BJ (cell line): ENCODE measurements at places on chromosomes 2 and 18.

GRCh38 chr18:13500227-13500865 is 226.0 kb downstream of the FAM210A start:
- DNase-seq: peak; percentile 39

DNA sequence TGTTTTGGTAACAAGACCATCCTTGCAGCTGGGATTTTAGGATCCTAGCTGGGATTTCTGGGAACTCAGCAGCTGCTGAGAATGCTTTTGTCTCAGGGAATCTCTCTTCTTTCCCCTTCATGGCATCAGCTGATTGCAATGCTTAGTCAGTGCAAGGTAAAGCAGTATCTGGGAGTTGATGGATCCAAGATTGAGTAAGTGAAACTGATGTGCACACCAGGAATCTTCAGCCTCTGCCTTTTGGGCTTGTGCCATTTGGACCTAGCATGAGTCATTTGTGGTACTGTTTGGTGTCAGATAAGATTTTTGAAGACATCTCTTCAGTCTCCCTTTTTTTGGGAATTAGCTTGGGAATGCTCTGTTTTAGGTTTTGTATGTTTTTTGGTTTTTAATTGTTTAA is 363.3 kb upstream of the TFPI start:
- DNase-seq: peak; percentile 3

GRCh38 chr2:17759805-17760204 is 5.9 kb downstream of the GEN1 start:
- no peak for DNase-seq

- no peak for DNase-seq
These were observed 101.0 kb downstream of the SLC25A12 start for GRCh38 chr2:171792886-171793580.

DNA sequence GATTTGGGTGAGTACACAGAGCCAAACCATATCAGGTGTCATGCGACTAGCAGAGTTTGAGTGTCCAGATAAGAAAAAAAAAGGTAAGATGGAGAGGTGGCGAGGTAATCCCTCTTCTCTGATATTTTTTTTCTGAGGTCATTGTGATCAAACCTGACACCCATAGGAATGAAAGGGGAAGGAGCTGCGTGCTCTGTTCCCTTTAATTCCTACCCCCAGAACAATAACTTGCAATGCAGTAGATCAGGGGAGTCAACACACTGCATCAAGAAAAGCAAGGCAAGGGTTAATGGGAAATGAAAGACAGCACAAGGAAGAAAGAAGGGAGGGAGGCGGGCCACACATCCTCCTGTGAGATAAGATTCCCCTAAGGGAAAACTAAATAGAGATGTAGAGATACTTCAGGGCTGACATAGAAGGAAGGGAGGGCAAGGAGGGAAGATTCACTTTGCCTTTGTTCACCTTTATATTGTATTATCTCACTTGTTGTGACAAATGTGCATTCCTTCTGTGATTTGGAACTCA is 132.8 kb downstream of the CD226 start:
- no peak for DNase-seq

GRCh38 chr2:100409975-100410647 is 7.4 kb downstream of the CHST10 start:
- no peak for DNase-seq

DNA sequence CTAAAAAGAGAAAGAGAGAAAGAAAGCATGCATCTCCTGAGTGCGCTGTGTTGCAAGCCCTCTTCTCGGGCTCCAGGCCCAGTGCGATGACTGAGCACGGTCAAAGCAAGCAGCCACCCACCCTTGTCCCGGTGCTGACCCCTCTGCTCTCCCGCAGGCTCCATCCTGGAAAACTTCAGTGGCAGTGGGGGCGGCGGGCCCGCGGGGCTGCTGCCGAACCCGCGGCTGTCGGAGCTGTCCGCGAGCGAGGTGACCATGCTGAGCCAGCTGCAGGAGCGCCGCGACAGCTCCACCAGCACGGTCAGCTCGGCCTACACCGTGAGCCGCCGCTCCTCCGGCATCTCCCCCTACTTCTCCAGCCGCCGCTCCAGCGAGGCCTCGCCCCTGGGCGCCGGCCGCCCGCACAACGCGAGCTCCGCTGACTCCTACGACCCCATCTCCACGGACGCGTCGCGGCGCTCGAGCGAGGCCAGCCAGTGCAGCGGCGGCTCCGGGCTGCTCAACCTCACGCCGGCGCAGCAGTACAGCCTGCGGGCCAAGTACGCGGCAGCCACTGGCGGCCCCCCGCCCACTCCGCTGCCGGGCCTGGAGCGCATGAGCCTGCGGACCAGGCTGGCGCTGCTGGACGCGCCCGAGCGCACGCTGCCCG is 252.5 kb downstream of the GLI2 start:
- no peak for DNase-seq

DNA sequence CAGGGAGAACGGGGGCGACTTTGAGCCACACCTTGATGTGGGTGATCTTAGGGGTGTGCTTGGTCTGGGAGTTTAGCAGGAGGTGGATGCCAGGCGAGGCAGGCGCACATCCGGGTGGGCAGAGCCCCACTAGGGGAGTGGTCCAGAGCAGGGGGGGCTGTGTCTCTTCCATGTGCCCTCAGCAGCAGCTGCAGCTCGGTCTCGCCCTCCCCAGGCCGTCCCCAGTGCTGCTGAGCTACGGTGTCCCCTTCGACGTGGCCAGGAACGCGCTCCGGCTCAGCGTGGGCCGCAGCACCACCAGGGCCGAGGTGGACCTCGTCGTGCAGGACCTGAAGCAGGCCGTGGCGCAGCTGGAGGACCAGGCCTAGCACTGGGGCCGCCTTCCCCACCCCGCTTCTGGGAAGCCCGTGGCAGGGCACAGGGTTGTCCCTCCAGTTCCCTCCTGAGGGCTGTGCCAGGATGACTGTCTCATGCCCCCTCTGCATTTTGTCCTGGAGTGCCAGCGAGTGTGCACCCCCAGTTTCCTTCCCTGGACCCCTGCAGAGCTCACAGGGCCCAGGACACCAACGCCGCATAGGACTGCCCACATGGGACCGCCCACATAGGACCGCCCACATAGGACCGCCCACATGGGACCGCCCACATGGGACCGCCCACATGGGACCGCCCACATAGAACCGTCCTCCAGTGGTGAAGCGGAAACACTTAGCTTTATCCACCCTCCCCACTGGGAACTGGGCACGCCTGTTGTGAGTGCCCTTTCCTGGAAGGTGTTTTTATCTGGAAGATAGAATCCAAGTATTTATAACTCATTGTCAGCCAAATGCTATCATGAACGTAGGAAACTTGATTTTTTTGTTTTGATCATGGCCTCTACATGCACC is 1.9 kb upstream of the ESPNL start:
- no peak for DNase-seq

DNA sequence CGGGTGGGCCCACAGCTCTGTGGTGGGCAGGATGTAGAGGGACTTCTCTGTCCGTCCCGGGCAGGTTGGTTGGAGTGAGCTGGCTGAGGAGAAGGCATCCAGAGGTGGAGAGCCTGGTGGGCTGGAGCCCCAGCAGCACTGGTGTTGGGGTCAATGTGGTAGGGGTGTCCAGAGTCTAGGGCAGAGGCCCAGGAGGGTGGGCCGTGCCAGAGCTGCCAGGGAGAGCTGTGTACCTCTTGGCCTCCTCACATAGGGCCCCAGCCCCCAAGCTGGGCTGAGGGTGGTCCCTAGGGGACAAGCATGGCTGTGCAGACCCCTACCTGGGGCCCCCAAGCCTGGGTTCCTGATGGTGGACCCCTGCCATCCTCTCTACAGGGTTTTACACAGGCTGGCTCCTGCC is 16.0 kb downstream of the ANO7 start:
- DNase-seq: no peak
